Stomach (tissue), 19 donors: ENCODE measurements at places on chromosomes 12 and 14. TPM values are rescaled to one million over a fixed set of nuclear protein-coding genes. Genes with fewer than 3 reads are reported as not detected.

GRCh38 chr12:59372956-59373355 lies 222.9 kb upstream of the SLC16A7 start:
- no peak overlapping the region for H3K4me3 ChIP-seq
- H3K27ac ChIP-seq, result no peak overlapping the region
- DNase-seq, result no peak
- H3K27me3 ChIP-seq, result no peaks in the 10 kb centered on the region
- no peaks in the 10 kb centered on the region for H3K36me3 ChIP-seq

DNA sequence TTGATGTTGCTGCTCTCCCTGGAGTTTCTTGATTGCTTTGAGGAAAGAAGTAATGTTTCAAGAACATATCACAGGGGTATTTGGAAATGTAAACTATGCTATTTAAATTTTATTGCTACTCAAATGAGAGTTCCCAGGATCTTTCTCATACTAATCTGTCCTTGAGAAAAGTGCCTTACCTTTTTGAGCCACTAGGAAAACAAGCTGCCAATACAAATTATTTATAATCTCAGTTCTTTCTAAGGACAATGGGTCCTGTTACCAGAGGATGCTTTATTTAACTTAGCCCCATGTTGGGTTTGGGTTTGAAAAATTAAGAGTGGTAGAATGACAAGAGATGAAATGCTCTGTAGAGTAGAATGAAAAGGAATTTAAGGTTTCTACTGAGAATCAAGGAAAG lies 258.2 kb upstream of the PRKD1 start:
- no peak for DNase-seq
- H3K27ac ChIP-seq, result no peak overlapping the region
- H3K4me1 ChIP-seq, result no peaks in the 10 kb centered on the region
- no peaks in the 10 kb centered on the region for H3K27me3 ChIP-seq

GRCh38 chr12:42960087-42960527 lies 370.6 kb upstream of the PRICKLE1 start:
- no peak for DNase-seq
- H3K27me3 ChIP-seq, result no peaks in the 10 kb centered on the region
- H3K4me1 ChIP-seq, result no peaks in the 10 kb centered on the region
- no peak overlapping the region for H3K27ac ChIP-seq
- no peak overlapping the region for H3K4me3 ChIP-seq

GRCh38 chr12:57889500-57889989 lies 43.0 kb upstream of the CTDSP2 start:
- H3K4me3 ChIP-seq, result no peak overlapping the region
- peaks cover 76% of the 10 kb centered on the region for H3K4me1 ChIP-seq
- no peaks in the 10 kb centered on the region for H3K36me3 ChIP-seq
- H3K27ac ChIP-seq, result peak overlapping the region; percentile 97
- H3K27me3 ChIP-seq, result no peaks in the 10 kb centered on the region
- DNase-seq, result peak; percentile 92

- H3K4me1 ChIP-seq, result peaks cover 77% of the 10 kb centered on the region
- H3K27me3 ChIP-seq, result no peaks in the 10 kb centered on the region
- peak; percentile 78 for DNase-seq
- peak overlapping the region; percentile 41 for H3K27ac ChIP-seq
Observed at GRCh38 chr14:95515596-95516552, 576 bp downstream of the SYNE3 start.

DNA sequence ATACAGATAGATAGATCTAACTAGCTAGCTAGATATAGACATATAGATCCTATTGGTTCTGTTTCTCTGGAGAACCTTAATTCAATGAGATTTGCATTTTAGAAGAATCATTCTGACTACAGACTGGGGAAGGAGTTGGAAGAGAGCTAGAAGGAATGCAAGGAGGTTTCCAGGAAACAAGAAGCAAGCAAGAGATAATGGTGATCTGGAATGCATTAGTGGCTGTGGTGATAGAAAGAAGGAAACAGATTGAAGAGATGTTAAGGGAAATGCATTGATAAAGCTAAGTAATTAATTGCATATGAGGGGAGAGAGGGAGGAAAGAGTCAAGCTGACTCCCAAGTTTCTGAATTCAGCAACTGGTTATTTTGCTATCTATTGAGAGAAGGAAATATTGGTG lies 42.7 kb downstream of the DBX2 start:
- no peak for DNase-seq
- H3K27me3 ChIP-seq, result no peaks in the 10 kb centered on the region
- H3K27ac ChIP-seq, result no peak overlapping the region
- no peaks in the 10 kb centered on the region for H3K4me1 ChIP-seq
- H3K36me3 ChIP-seq, result no peaks in the 10 kb centered on the region

DNA sequence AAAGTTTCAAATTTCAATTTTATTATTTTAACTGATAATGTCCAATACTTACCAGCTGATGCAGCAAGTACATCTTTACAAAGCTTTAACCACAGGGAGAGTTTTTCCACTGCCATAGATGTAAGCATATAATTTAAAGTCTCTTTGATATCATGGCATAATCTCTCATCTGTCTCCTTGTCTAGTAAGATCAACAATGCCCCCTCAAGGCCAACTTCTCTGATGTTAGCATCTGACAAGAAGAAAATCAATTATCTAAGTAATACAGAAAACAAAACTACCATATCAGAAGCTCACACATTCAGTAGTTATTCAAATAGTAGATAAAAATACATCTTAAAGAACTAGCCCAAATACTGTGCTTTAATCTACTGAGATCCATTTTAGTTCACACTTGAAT lies 94.2 kb downstream of the HEATR5A start:
- no peaks in the 10 kb centered on the region for H3K27me3 ChIP-seq
- DNase-seq, result no peak
- peaks cover 24% of the 10 kb centered on the region for H3K36me3 ChIP-seq

GRCh38 chr12:105741786-105742566 lies 396.8 kb downstream of the NUAK1 start:
- no peaks in the 10 kb centered on the region for H3K36me3 ChIP-seq
- H3K27ac ChIP-seq, result peak overlapping the region; percentile 25
- H3K27me3 ChIP-seq, result no peaks in the 10 kb centered on the region
- peaks cover 8% of the 10 kb centered on the region for H3K4me1 ChIP-seq
- no peak overlapping the region for H3K4me3 ChIP-seq
- DNase-seq, result peak; percentile 84

METTL3 gene
- 37.8 TPM for total RNA-seq

DNA sequence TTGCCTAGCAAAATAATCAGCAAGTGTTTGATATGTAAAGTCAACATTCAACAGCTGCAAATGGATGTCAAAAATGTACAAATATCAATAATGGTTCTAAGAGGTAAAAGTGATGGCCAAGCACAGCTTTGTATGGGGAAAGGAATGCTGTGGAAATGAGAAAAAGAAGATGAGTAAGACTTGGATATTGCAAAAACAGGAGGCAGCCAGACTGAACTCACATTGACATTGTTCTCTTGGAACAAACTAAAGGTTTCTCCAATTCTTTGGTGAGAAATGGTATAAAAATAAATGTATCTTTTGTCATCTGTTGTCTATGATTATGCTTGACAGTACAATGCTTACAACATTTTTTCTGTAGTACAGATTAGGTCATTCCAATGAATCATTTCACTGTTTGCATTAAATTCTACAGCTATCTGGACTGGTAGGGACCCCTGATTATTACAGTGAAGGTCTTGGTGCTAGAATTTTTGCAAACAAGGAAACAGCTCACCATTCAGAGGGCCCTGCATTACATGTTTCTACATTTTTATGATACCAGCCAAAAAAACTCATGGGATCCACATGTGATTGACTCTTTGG lies 465.7 kb downstream of the NOVA1 start:
- H3K27me3 ChIP-seq, result no peaks in the 10 kb centered on the region
- DNase-seq, result no peak
- no peaks in the 10 kb centered on the region for H3K4me1 ChIP-seq
- H3K27ac ChIP-seq, result no peak overlapping the region

DNA sequence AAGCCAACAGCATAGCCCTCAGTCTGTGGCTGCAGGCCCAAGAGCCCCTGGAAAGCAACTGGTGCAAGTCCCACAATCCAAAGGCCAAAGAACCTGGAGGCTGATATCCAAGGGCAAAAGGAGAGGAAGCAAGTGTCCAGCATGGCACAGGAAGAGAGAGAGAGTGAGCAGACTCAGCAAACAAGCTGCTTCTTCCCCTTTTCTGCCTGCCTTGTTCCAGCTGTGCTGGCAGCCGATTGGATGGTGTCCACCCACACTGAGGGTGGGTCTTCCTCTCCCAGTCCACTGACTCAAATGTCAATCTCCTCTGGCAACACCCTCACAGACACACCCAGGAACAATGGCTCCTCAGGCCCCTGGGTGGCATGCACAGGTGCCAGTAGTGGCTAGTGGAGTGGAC lies 33.5 kb downstream of the SMCO2 start:
- H3K4me3 ChIP-seq, result no peak overlapping the region
- H3K27ac ChIP-seq, result no peak overlapping the region
- no peaks in the 10 kb centered on the region for H3K4me1 ChIP-seq
- no peaks in the 10 kb centered on the region for H3K27me3 ChIP-seq
- no peaks in the 10 kb centered on the region for H3K36me3 ChIP-seq

GRCh38 chr14:92956961-92957360 lies 34.0 kb downstream of the CHGA start:
- H3K4me3 ChIP-seq, result no peak overlapping the region
- H3K27ac ChIP-seq, result no peak overlapping the region
- no peaks in the 10 kb centered on the region for H3K4me1 ChIP-seq
- DNase-seq, result no peak
- no peaks in the 10 kb centered on the region for H3K27me3 ChIP-seq

DNA sequence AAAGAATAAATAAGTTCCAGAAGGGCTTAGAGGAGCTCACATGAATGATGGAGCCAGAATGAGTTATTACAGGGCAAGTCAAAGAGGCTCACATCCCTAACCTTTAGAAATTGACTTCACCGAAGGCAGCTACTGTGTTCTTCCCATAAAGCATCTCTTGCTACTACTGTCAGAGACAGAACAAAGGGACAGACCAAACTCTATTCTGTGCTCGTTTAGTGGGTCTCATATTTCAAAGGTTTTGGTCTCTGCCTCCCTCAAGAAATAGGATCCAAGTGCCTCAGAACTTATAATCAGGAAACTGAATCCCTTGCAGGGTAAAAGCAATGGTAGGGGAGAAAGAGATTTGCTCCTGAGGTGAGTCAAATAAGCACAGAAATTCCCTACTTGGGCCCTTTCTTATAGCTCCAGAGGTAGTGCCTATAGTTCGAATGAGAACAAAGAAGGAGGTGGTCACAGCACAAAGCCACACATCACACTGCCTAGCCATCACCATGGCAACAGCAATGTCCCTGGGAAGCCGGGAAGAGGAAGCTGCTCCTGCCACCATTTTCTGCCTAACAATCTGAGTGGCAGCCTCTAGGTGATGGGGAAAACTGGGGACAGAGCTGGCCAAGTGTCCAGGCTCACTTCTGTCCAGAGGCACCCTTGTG lies 294.9 kb downstream of the FOXN3 start:
- no peaks in the 10 kb centered on the region for H3K4me1 ChIP-seq
- no peaks in the 10 kb centered on the region for H3K36me3 ChIP-seq
- no peak overlapping the region for H3K27ac ChIP-seq
- no peak for DNase-seq
